DMS79 treated with DMSO at 0.1 percent for 48 hours (cell line): ENCODE measurements at places on chromosomes 4 and X.

DNA sequence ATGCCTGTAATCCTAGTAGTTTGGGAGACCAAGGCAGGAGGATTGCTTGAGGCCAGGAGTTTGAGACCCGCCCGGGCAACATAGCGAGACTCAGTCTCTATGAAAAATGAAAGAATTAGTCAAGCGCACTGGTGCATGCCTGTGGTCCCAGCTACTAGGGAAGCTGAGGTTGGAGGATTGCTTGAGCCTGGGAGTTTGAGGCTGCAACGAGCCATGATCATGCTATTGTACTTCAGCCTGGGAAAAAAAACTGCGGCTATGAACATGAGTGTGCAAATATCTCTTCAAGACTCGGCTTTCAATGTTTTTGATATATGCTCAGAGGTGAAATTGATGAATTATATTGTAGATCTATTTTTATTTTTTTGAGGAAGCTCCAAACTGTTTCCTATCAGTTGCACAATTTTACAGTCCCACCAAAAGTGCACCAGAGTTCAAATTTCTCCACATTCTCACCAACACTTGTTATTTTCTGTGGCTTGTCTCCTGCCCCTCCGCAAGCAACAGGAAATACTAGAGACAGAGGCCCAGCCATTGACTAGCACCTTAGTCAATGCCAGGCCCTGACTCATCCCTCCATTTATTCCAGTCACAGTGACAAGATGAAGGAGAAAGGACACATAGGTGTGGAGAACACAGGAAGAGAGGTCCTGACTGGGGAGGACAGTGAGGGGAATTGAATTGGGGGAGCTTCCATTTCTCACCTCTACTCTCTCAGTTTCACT, 33.1 kb upstream of the ZNF41 start:
- no peak for DNase-seq

DNA sequence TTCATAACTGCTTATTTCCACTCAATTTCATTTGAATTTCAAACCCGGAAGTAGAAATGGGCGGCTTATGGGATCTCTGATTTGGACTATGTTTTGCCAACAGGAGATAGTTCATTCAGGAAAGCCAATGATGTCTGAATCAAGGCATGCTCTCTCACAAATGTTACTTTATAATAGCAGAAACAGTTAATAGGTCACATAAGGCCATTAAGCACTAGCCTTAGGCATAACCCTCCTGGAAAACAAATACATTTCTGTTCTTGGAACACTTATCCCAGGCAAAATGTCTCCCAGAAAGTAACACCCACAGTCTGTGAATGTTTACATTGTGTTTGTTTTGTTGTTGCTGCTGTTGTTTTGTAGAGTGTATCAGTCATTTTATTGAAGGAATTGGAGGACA, 1347.2 kb upstream of the PCDH7 start:
- no peak for DNase-seq

GRCh38 chrX:42955349-42955748, 177.4 kb upstream of the PPP1R2C start:
- no peak for DNase-seq

- DNase-seq = no peak
Observed at GRCh38 chrX:153734871-153735270, 10.2 kb downstream of the ABCD1 start.

DNA sequence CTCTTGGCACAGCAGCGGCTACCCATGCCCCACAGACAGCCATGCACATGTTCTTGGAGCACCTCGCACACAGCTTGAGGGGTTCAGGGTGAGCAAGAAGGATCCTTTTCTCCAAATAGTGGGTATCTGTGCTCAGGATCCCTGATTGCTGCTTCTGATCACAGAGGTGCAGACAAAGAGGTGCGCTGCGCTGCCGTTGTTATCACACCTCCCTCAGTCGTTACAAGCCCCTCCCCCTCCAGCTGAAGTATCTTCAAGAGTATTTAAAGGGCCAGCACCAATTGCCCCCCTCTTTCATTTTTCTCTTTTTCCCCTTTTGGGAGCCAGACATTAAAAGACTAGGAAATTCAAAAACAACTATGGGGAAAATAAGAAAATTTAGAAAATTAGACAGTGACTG, 44.3 kb downstream of the NELFA start:
- DNase-seq = no peak

DNA sequence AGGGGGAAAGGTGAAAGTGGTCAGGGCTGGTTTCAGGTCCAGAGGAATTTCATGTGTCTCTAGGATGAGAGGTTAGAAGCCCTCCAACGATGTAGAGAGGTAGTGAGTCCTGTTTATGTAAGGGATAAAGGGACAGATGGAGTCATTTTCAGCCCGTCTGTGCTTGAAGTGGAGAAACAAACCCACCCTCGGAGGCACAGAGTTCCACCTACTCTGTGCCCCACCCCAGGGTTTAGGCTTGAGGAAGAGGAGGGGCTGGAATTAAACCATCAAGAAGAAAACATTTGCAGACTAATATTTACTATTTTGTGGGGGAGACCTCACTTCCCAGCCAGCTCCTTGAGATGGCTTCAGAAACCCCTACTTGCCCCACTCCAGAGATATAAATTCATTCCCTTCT, 868 bp upstream of the GNL3L start:
- DNase-seq = no peak
